ENCODE measurements at places on chromosomes 1 and 21.

DNA sequence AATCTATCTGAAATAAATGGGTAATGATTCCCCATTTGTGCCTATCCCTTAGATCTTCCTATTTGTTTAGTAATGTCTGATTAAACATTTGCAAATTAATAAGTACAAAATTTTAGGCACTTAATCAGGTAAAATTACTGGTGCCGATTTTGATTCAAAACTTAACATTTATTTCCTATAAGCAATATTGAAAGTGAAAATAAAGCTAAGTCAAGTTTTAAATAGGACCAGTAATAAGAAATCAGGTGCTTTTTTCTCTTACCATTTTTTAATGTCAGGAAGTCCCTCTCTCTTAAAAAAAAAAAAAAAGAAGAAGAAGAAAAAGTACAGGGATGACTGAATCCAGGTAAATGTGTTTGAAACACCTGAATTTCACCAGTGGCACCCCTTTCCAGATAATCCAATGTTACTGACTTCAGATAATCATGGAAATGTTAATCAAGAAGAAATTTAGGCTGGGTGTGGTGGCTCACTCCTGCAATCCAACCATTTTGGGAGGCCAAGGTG lies 836 bp upstream of the GBP4 start:
- DNase-seq: no peak

GRCh38 chr1:87905651-87906050 lies 577.0 kb downstream of the LMO4 start:
- DNase-seq: no peak

DNA sequence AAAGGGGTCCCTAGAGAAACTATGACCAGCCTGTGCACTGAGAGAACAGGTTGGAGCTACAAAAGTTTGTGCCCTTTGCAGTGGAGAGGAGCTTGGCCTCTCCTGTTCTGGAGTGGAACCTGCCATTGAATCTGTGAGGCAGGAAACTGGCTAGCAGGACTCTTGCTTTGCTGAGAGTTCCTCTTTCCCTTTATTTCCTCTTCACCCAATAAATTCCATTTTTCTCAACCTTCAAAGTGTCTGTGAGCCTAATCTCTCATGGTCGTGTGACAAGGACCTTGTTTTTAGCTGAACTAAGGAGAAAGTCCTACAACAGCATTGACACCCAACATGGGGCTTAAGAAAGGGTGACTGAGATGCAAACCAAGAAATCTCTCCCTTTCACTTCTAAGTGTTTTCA lies 42.7 kb upstream of the FASLG start:
- DNase-seq: no peak

GRCh38 chr1:94883691-94884090 lies 43.2 kb downstream of the CNN3 start:
- DNase-seq: peak; percentile 14

- no peak for DNase-seq
Observed at GRCh38 chr1:154550070-154550469, 8.4 kb downstream of the UBE2Q1 start.

DNA sequence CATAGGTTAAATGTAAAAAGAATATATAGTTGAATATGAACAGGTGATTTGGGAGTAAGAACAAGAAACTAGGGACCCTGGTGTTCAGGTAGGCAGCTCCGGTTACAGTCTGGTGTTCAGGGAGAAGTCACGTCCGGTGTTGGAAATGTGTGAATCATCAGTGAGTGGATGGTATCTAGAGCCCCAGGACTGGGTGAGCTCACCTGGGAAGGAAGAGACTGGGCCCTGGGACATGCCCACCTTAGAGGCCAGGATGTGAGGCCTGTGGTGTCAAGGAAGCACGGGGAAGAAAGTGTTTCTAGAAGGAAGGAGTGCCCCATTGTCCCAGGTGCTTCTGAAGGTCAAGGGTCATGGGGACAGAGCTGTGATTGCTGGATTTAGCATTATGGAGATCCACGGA lies 1.5 kb upstream of the GJB3 start:
- no peak for DNase-seq

- DNase-seq: no peak
Observed at GRCh38 chr1:185562461-185563359, 171.5 kb upstream of the HMCN1 start.

- DNase-seq: no peak
Observed at GRCh38 chr1:246617156-246617555, 50.9 kb downstream of the CNST start.

GRCh38 chr1:193740762-193741161 lies 554.3 kb upstream of the B3GALT2 start:
- DNase-seq: no peak

GRCh38 chr1:183070234-183070922 lies 47.2 kb downstream of the LAMC1 start:
- DNase-seq: no peak

DNA sequence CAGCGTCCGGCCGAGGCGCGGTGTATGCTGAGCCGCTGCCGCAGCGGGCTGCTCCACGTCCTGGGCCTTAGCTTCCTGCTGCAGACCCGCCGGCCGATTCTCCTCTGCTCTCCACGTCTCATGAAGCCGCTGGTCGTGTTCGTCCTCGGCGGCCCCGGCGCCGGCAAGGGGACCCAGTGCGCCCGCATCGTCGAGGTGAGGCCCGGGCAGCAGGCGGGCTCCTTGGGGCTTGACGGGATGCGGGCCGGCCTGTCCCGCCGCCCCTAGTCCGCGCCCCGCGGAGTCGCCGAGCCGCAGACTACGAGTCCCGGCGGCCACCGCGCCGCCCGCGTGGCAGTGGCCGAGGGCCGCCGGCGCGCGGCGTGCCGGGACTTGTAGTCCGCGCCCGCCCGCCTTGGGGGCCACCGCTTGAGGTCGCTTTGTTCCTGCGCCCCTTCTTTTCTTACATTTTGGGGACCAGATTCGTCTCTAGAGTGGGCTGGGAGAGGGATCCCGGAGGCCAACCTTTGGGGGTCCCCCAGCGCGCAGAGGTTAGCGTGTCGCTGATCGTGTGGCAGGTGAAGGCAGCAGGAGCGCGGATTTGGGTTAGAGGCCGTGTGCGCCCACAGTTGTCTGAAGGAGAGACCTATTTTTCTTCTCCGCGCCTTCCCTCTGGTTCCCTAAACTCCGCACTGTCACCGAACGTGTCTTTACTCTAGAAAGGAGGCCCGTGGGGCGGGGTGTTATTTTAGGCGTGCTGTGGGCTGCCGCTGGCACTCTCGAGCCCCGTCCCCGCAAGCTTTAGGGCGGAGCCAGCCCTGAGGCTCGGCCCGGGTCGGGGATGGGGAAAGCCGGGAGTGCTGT lies 553 bp downstream of the CMPK1 start:
- DNase-seq: peak; percentile 78

- DNase-seq: peak; percentile 78
Observed at GRCh38 chr1:27556781-27557595, 47.0 kb downstream of the AHDC1 start.

DNA sequence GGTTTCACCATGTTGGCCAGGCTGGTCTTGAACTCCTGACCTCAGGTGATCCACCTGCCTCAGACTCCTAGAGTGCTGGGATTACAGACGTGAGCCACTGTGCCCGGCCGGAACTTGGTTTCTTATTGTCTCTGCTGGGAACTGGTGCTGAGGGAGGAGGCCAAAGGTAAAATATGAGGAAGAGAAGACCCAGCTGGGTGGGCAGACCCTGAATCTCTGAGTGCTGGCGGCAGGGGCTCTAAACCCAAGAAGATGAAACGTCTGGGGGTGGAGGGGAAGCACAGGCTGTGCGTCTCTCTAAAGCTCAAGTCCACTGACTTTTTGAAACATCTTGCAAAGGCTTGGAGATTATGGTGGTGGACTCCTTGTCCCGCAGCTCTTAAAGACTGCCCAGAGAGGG lies 82.0 kb upstream of the TLR5 start:
- DNase-seq: no peak

DNA sequence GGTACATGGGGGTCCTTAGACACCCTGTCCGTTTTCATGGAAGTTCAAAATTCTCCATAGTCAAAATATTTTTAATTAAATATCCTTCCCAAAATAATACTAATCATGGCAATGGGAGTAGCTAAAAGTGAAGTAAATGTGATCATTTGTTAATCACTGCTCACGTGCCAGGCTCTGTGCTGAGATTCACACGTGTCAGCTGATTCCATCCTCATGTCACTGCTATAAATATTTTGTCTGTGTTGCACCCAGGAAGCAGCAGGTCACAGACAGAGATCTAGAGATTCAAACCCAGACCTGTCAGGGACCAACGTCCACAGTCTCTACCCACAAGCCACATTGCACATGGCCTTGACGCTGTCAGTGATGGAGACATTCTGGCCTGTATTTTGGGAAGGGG lies 74.3 kb downstream of the KLHDC7A start:
- no peak for DNase-seq

- DNase-seq: no peak
Observed at GRCh38 chr1:204589409-204590038, 73.3 kb downstream of the MDM4 start.

GRCh38 chr1:90370686-90371447 lies 346.2 kb downstream of the BARHL2 start:
- DNase-seq: no peak

GRCh38 chr1:15702722-15703550 lies 18.8 kb downstream of the PLEKHM2 start:
- DNase-seq: no peak

DNA sequence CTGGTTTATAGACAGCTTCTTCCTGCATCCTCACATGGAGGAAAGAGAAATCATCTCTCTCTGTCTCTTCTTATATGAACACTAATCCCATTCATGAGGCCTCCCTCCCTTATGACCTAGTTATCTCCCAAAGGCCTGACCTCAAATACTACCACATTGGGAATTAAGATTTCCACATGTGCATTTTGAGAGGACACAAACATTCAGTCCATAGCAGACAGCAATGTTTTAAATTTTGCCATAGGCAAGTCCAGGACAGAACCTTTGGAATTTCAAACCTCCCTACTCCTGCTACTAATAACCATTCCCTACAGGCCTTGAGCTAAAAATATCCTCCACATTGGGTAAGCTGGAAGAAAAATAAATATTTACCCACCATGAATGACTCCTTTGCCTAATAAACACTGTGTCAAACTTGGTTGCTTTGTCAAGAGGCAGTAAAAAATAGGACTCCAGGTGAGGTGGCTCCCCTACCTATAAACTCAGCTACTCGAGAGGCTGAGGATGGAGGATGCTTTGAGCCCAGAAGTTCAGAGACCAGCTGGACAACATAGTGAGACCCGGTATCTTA lies 113.7 kb downstream of the ZNF281 start:
- no peak for DNase-seq

DNA sequence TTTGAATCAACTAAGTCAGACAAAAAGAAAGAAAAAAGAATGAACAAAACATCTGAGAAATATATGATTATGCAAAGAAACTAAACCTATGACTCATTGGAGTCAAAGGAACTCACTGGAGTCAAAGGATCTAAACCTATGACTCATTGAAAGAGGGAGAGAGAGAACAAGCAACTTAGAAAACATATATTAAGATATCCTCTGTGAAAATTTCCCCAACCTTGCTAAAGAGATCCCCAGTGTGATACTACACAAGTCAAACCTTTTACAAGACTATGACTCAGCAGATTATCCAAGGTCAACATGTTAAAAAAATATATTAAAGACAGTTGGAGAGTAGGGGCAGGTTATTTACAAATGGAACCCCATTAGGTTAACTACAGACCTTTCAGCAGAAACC lies 1538.3 kb downstream of the NCAM2 start:
- no peak for DNase-seq

GRCh38 chr21:46570119-46570518 lies 34.8 kb downstream of the S100B start:
- no peak for DNase-seq

DNA sequence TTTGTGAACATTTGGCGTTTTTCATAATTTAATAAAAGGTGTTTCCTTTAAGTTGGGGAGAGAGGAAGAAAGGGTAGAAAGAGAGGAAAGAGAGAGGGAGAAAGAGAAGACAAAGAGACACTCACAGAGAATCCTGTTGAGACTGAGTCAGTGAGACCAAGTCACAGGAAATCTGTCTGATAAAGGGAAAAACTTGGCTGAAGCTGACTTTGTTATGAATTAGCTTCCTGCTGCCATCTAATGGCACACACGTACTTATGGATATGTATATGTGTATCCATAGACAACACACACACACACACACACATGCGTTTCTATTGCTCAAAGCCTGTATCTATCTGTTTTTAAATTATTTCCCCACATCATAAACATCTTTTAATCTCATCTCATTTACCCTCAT lies 42.5 kb upstream of the DISC1 start:
- DNase-seq: no peak

DNA sequence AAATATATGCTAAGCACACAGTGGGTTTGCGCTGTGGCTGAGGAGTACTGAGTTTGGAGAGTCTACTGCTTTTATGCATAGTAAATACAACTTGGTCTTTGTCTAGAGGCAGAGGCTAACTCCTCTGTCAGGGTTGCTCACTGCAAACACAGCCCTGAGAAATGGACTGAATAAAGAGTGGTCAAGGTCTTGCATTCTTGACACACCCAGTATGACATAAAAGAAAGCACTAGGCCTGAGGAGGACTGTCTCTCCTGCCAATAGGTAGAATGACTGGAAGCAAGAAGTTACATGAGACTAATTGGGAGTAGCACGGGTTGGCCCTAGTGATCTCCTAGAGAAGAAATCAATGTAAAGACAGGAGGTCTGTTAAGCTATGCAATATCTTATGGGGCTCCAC lies 367.2 kb upstream of the B3GALT2 start:
- no peak for DNase-seq

- DNase-seq: no peak
Observed at GRCh38 chr1:229266274-229266673, 4.6 kb upstream of the RAB4A start.

GRCh38 chr1:51303315-51303714 lies 27.0 kb downstream of the TTC39A start:
- no peak for DNase-seq

DNA sequence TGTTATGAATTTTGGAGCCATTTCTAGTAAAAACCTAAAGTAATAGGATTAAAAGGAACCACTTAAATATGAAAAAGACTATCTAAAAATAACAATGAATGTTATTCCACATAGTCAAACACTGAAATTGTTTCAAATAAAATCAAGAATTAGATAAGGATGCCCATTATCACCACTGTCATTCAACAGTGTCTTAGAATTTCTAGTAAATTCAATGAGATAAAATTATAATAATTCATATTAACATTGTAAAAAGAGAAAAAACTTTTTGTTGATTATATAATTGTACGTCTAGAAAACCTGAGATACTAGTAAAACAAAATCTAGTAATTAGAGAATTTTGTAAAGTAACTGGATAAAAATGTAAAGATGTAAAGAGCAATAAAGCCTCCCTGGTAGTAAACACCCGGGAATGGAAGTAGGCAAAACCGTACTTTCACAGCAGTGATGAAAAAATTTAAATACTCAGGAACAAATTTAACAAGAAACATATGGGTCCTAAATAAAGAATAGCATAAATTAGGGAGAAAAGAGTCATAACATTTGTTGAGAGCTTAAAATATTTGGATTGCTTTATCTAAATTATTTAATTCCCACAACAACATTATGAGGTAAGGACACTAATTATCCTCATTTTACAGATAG lies 56.4 kb downstream of the LBR start:
- no peak for DNase-seq

- DNase-seq: no peak
Observed at GRCh38 chr1:9293241-9293532, 493 bp downstream of the SPSB1 start.

- no peak for DNase-seq
Observed at GRCh38 chr1:231750818-231751362, 124.3 kb downstream of the DISC1 start.

GRCh38 chr1:9654834-9655723 lies 3.5 kb downstream of the PIK3CD start:
- peak; percentile 60 for DNase-seq

Data from activated naive CD4-positive, alpha-beta T cell treated with anti-CD3 and anti-CD28 coated beads, Interleukin-2, amount 50 U/mL, for 16 hours (primary cell).